ENCODE measurements at places on chromosomes 16 and 17.

DNA sequence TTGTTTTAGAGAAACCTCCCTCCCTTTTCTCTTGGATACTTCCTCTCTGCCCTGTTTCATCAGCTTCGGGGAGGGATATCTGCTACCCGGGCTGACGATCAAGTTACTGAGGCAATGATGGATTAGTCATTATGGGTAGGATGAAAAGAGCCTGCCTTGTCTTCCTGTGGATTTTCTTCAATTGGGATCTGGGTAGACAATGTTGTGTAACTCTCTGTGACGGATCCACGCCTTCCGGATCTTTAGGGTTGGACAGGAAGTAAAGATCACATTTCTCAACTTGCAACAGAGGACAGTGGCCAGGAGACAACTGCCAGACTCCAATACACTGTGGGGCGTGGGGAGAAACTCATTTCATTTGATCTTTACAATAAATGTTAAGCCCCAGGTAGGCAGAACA, 11.3 kb upstream of the CHST6 start:
- peak; percentile 96 for DNase-seq

DNA sequence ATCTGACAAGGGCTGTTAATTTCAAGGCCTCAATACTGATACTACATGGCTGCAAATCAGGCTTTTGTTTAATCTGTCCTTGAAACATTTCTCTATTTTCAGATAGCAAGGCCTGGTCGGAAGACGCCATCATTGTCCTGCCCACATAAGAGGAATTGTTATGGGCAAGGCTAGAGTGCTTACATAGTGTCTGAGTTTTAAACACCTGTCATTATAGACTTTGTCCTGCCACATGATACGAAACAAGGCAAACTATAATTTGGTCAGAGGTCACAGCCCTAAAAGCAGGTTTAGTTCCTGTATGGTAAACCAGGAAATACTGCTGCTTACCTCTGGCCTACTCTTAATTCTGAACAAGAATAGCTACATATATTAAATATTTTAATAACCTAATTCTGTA, 104.4 kb downstream of the SSH2 start:
- no peak for DNase-seq

- DNase-seq: no peak
Observed at GRCh38 chr17:71004413-71004812, 835.1 kb downstream of the KCNJ2 start.

- DNase-seq: no peak
Observed at GRCh38 chr16:15807603-15808009, 49.2 kb downstream of the MYH11 start.

DNA sequence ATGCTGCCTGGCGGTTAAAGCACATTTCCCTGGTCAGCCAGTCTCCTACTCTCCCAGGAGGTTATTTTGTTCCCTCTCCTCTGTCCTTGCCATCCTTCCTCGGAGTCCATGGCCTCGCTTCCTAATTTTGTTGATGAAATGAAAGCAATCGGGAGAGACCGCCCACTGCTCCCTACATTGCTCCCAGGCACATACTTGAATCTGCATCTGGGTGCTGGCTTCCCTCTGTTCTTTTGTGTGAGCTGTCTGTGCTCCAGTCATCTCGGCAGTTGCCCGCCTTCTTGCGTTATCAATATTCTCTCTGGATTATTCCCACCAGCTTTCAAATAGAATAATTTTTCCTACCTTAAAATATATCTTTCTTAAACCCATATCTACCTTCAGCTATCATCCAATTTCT, 11.1 kb downstream of the KRT23 start:
- no peak for DNase-seq

DNA sequence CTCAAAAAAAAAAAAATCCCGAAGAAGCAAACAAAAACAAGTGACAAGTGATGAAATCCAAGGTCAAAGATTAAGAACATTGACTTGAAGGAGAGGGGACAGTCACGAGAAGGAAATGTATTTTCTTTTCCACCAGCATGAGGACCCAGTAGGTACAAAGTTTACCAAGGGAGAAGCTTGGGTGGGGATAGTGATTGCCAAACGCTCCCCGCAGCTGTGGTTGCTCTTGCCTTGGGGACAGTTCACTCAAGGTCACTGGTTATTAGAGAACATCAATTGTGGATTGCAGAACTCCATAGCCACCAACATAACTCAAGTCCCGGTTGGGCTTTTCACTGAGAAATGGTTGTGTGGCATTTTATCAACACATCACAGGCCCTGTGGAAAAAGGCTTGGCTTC, 27.0 kb downstream of the RSL1D1 start:
- no peak for DNase-seq

GRCh38 chr17:47999582-47999981, 28.7 kb downstream of the CDK5RAP3 start:
- DNase-seq: peak; percentile 85

DNA sequence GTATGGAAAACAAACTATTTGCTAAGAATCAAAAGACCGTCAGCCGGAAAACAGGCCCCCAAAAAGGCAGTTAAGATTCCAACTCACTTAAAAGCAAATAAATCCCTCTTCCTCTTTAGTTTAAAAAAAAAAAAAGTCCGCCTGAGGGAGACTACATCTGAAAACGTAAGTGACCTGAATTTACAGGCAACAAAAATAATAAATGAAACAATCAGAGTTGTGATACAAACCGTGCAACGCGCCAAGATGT, 1.1 kb downstream of the KANSL1 start:
- no peak for DNase-seq

DNA sequence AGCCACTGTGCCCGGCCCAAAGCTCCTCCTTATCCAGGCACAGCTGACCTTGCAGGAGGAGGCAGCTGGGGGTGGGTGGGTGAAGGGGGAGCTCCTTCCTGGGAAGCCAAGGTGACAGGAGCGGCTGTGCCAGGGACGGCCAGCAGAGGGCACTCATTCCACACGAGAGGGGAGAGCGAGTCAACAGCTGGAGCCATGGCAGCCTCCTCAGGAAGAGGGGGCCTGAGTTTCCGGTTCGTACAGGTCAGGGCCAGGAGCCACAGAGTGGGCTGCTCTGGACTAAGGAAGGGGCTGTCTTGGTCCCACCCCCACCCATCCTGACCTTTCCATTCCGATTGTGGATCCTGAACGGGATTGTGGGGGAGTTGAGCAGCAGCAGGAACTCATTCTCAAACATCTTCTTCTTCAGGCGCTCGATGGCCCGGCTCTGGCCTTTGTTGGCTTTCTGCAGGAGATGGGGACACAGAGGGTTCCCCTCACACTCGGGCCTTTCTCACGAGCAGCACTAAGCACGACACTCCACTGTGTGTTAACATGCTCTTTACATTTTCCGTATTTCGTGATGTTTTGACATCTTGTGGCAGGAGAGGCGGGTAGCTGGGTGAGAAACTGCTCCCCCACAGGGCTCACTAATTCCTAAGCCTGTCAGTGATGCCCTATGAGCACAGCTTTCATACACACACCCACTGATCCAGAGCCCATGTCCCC, 61.6 kb downstream of the TIMM22 start:
- DNase-seq: peak; percentile 57

- peak; percentile 26 for DNase-seq
Observed at GRCh38 chr16:67150833-67151396, at the start of gene B3GNT9. Gene B3GNT9 (minus strand): TSS chr16:67150998. CDS start chr16:67150485, 513 bp downstream.

DNA sequence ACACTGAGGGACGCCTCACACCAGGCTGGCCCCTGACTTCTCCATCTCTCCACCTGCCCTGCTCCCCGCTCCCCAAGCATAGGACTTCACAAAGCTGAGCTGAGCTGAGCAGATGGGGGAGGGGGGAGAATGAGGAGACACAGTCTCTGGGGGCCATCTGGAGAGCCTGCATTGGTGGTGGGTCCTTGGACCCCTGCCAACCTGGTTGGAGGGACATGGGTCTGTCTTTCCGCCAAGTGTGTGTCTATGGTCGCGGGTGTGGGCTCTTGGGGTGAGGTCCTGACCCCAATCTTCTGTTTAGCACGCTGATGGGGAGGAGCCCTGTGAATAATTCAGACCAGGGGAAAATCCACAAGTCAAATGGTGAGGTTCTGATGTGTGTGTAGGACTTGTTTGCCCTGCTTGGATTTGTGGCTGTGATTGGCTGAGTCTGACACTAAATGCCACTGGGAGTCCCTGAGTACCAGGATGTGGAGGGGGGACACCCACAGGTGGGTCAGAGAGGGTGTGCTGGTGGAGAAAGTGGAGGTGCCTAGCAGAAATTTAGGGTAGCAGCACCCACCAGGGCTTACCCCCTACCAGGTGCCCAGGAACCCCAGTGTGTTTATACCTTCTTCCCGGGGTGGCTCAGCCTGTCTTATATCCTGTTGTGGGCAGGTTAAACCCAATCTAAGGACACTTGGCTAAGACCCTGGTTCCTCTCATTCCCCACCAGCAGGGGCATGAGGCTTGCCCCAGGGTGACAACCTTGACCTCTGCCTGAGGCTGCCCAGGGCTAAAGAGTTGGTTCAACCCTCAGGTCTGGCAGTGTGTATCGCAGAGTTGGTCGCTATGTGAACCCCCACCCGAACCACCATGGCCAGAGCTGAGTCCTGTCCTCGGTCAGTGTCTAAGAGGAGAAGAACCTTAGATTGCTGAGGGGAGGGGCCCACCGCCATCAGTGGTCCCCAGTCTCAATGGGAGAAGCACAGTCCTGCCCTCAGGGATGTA, 2.1 kb downstream of the FMNL1 start:
- DNase-seq: no peak

GRCh38 chr17:38322156-38322779, 21.5 kb downstream of the GPR179 start:
- no peak for DNase-seq

- DNase-seq: no peak
Observed at GRCh38 chr16:87526238-87526947, 33.6 kb upstream of the ZCCHC14 start.

- no peak for DNase-seq
Observed at GRCh38 chr16:1775006-1775845, 2.3 kb upstream of the MRPS34 start.

DNA sequence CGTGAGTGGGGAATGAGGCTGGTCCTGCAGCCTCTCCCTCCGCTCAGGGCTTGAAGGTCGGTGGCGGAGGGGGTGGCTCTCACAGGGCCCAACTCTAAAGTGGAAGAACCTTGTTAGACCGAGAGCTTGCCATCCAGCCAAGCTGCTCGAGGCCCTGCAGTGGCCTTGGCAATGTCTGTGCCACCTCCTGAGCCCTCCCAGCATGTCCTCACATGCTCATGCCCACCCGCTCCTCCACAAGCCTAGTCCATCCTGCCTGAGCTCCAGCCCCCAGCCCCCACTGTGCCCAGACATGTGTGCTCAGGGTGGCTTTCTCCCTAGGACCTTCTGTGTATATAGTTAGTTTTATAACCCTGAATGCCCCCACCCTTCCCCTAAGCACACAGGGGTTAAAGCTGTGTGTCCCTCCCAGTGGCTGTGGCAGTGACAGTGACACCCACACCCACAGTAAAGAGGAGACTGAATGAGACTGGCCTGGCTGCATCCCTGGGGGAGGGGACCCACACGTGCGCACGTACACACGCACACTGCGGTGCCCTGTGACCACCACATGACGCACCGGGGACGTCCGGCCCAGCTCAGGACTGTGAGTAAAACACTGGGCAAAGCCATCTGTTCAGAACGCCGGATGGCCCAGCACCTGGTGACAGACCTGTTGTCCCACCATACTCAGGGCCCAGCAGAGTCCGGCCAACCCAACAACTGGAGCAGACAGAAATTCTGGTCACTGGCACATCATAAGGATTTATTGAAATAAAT, 15.6 kb downstream of the PDK2 start:
- DNase-seq: no peak

- peak; percentile 83 for DNase-seq
Observed at GRCh38 chr16:68992521-68992920, 112.9 kb upstream of the HAS3 start.

- no peak for DNase-seq
Observed at GRCh38 chr17:43550754-43551153, 4.6 kb upstream of the ETV4 start.
